Brain (organoid and tissue), 16 donors: ENCODE measurements at places on chromosomes 16 and 17.

DNA sequence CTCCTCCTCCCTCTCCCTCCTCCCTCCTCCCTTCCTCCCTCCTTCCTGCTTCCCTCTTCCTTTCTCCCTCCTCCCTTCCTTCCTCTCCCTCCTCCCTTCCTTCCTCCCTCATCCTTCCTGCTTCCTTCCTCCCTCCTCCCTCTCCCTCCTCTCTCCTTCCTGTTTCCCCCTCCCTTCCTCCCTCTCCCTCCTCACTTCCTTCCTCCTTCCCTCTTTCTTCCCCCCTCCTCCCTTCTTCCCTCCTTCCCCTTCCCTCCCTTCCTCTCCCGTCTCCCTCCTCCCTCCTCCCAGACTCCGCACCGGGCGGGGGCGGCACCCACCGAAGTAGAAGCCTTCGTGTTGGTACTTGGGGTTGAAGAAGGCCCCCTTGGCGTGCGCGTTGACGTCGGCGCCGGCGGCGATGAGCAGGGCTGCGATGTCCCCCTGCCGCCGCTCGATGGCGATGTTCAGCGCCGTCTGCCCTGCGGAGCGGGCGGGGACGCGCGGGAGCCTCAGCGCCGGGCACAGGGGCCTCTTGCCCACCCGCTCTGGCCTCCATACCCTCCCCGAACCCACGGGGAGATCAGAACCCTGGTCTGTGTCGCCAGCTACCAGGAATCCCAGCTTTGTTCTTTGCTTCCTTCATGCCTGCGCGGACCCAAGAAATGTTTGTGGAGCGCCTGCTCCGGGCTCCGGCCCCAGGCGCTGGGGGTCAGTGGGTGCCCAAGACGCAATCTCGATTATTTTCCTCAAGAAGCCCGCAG, 22.2 kb downstream of the TRPV3 start:
- DNase-seq: peak; percentile 90

DNA sequence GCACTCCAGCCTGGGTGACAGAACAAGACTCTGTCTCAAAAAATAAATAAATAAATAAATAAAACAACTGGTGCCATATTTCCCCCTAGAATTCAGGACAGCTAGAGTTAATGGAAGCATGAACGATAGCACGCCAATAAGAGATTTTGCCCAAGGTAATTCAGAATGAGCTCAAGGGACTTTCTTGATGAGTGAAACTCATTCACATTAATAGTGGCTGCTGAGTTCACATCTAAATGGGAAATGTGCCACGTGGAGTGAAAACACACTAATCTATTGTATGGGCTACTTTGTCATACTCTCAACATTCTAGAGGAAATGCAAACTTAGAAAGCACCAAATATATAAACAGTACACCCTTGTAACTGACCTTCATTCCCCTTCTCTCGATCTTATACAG, 47.4 kb upstream of the PSMD7 start:
- DNase-seq: no peak

GRCh38 chr16:68646953-68647659, 2.0 kb downstream of the CDH3 start:
- DNase-seq: peak; percentile 64

GRCh38 chr17:9324864-9325263, 250.8 kb downstream of the STX8 start:
- no peak for DNase-seq

GRCh38 chr17:63290784-63291183, 155.3 kb downstream of the CYB561 start:
- DNase-seq: no peak

DNA sequence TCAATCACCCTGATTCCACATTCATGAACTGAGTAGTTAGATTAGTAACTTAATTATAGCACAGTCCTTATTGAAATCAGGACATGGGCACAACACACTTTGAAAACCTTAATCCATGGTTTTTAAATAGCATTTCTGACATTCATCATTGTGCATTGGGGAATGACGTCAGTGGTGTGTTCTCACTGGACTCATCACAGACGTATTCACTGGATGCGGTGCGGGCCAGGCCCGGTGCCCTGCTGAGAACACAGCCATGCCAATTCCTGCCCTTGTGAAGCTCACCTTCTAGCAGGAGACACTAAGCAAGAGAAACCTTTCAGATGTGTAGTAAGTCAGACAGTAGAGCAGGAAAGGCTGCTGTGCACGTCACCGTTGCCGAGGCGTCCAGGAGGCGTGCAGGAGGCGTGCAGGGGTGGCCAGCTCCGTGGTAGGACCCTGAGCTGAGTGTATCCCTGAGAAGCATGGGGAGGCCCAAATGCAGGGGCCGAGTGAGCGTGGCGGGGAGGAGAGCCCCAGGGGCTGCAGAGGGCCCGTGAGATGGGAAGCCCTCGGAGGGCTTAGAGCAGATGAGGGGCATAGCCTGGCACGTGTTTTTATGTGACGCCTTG, 12.9 kb downstream of the BANP start:
- DNase-seq: no peak

DNA sequence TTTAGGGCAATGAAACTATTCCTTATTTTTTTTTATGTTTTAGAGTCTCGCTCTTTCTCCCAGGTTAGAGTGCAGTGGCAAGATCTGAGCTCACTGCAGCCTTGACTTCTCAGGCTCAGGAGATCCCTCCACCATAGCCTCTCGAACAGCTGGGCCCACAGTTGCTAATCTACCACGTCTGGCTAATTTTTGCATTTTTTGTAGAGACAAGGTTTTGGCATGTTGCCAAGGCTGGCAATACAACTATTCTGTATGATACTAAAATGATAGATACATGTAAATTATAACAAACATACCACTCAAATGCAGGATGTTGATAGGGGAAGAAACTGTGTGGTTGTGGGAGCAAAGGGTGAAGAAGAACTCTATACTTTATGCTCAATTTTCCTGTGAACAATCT, 401.3 kb downstream of the ZFHX3 start:
- DNase-seq: no peak

- no peak for DNase-seq
Observed at GRCh38 chr16:9484426-9484825, 393.0 kb downstream of the HAPSTR1 start.

- DNase-seq: no peak
Observed at GRCh38 chr17:36645422-36645821, 44.0 kb downstream of the MRM1 start.

- DNase-seq: no peak
Observed at GRCh38 chr16:30558789-30559377, 709 bp upstream of the ZNF764 start.

- no peak for DNase-seq
Observed at GRCh38 chr16:87801679-87802259, 36.0 kb upstream of the KLHDC4 start.

- DNase-seq: no peak
Observed at GRCh38 chr17:65542067-65542466, 19.4 kb downstream of the AXIN2 start.

DNA sequence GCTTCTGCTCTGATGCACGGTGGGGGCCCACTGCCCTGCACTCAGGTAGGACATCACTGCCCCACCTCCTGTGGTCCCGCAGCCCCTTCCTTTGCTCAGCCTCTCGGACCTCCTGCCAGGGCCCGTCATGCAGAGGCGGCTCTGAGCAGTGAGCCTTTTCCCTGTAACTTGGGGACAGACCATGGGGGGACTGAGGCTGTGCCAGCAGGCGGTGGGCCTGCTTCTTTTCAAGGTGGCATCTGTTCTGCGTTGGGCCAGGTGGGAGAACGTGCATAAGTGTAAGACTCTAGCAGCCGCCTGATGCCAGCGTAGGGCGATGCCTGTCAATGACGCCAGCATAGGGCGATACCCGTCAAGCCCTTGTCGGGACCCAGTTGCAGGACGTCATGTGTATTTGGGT, 40.3 kb upstream of the ZNF469 start:
- DNase-seq: no peak

- DNase-seq: no peak
Observed at GRCh38 chr16:85603203-85603755, 9.8 kb upstream of the GSE1 start.

DNA sequence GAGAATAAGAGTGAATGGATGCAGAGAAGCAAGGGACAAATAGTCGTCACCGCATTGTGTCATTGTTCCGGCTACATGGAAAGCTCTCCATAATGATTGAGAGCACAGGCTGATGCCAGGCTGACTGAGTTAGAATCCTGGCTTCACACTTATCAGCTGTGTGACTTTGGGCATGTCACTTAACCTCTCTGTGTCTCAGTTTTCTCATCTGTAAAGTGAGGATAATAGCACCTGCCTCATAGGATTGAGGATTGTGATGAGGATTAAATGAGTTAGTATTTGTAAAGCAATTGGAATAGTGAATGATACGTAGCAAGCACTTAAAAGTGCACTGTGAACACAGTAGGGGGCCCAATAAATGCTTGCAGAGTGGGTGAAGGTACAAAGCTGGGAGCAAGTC, 45.7 kb upstream of the LYRM9 start:
- DNase-seq: no peak

- no peak for DNase-seq
Observed at GRCh38 chr17:2081564-2081963, 26.7 kb downstream of the HIC1 start.

DNA sequence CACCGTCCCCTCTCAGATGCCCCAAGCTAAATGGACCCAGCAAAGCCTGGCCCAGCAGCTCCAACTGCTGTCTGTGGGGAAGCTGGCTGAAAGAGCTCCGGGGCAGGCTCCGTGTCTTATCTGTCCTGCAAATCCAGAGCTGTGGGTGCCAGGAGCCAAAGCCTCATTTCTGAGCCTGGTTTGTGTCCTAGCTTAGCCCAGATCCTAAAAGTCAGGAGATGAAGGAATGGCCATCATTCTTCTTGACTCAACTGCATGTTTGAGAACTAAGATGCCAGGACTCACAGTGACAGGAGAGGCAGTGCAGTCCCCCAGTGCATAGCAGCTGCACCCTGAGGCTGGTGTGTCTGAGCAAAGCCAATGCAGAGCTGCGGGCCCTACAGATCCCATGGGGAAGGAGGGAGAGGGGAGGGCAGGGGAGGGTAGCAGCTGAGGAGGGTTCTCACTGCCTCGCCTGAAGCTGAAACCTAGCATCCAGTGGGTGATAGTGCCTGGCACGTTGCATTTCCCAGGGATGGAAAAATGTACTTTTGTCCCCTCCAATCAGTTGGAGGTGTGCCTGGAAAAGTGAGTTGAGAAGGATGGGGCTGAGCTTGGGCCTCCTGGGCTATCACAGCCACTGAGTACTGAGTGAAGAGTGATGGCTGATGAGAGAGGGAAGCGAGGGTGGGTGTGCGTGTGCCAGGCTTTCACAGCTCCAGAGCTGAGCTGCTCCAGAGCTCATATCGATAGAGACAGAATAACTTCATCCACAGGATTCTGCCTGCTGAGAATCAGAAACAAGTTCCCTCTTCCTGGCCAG, 24.5 kb upstream of the CD300E start:
- no peak for DNase-seq

- DNase-seq: peak; percentile 47
Observed at GRCh38 chr16:66660422-66661209, 35.9 kb downstream of the CMTM4 start.

DNA sequence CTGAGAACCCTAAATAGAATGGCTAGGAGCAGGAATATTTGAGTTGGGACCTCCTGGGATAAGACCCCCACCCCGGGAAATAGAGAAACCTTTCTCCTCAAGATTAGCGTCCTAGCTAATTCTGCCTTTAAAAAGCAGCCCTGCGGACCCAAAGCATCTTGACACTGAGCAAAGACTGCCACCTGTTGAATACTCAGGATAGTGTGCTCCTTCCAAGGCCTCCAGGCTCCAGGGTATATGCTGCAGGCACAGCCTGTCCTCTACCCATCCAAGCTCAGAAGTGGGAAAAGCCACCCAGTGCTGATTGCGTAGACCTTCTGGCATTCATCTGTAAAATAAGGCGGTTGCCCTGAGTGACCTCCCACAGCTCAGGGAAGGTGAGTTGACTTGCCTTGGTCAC, 456.2 kb upstream of the DYNLRB2 start:
- DNase-seq: peak; percentile 59

- DNase-seq: no peak
Observed at GRCh38 chr16:426906-427249, 1.4 kb downstream of the RAB11FIP3 start.

- DNase-seq: no peak
Observed at GRCh38 chr17:5430413-5430999, 8.4 kb downstream of the C1QBP start.

DNA sequence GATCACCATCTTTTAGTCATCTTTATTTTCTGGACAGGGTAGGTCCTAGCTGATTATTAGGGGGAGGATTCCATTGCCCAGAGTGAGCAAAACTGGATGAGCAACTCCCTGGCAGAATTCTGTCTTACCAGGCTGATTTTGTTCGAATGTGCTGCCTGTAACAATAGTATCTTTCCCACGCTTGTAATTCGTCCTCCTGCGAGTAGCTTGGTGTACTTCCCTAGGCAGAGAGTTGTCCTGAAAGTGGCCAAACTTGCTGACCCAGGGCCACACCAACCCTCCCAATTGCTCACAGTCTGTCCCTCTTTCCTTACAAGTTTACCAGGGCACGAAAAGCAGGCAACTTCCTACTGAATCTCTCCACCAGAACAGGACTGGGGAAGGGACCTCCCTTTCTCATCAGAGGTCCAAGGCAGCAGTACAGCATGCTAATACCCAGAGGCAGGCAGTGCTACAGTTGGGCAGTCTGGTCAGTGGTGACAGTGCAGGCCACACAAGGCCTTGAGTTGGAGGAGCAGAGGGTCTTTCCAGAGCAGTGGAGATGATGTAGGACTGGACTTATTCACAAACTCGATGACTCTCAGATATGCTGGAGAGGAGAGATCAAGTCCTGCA, 67.8 kb upstream of the NLK start:
- no peak for DNase-seq

DNA sequence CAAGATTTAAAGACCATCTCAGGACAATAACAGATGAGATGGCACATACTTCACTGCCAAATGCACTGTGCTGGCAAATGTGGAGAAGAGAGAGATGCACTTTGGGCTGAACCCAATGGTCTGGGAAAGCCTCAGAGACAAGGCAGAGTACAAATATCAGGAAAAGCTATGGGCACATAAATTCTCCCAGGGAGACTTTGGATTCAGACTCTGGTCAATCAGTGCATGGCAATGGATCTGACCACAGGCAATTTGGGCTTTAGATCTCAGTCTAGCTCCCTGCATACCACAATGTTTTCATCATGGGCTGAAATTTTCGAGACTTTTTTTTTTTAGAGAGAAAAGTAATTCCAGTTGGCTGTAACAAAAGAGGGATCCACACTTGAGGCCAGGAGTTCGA, 20.0 kb upstream of the XPO6 start:
- DNase-seq: no peak

DNA sequence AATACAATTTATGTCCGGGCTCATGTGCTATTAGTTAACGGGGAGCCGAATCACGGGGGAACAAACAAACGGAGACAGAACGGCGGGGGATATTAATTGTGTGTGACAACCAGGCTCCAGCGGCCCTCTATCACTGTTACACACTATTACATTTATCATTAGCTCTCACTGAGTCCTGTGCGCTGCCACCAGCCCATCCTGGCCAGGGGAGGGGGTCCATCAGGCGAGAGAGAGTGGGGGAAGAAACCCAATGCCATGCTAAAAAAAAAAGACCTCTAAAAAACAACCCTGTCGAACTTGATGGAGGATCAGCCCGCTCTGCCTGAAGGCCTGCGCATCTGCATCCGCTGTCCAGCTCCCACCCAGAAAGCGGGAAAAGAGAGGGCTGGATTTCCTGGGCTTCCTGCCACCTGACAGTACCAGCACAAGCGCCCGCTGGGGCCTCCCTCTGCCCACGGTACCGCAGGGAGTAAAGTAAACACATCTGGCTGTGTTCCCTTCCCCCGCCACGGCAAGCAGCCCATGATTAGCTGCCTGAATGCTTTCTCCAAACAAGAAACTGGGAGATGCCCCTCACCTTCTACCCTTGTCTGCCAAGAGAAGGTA, 41.7 kb downstream of the PIPOX start:
- DNase-seq: peak; percentile 52

GRCh38 chr17:27567563-27567859, 63.5 kb upstream of the LGALS9 start:
- no peak for DNase-seq

GRCh38 chr16:52578829-52579498, 32.0 kb upstream of the TOX3 start:
- DNase-seq: peak; percentile 52
